ENCODE measurements at places on chromosomes 7 and 10.
A peak's percentile ranks its signal among the peaks of the same experiment; 100 is the strongest.

GRCh38 chr10:5195727-5196374, 786 bp upstream of the AKR1C4 start:
- no peak for DNase-seq

- DNase-seq: peak; percentile 58
Measured at GRCh38 chr10:52232561-52233350, 81.3 kb upstream of the DKK1 start.

DNA sequence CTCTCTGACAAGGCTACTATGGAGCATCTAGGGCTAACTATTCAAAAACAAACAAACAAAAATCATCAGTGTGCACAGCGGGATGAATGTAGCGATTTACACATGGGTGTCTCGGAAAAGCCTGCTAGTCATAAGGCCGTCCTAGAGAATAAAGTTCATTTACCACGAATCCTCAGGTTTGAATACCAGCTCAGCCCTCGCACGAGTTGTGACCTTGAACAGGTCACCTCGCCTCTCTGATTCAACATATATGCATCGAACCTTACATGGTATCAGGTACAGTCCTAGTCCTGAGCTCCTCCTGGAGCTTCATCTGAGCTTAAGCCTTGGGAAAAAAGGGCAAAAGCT, 572 bp downstream of the ATP5MF start:
- no peak for DNase-seq

GRCh38 chr10:34231441-34232180, 583.5 kb downstream of the PARD3 start:
- no peak for DNase-seq

GRCh38 chr7:96734343-96734742, 24.7 kb upstream of the SEM1 start:
- no peak for DNase-seq
